ENCODE measurements at places on chromosomes 7 and 10.
A peak's percentile ranks its signal among the peaks of the same experiment; 100 is the strongest.

DNA sequence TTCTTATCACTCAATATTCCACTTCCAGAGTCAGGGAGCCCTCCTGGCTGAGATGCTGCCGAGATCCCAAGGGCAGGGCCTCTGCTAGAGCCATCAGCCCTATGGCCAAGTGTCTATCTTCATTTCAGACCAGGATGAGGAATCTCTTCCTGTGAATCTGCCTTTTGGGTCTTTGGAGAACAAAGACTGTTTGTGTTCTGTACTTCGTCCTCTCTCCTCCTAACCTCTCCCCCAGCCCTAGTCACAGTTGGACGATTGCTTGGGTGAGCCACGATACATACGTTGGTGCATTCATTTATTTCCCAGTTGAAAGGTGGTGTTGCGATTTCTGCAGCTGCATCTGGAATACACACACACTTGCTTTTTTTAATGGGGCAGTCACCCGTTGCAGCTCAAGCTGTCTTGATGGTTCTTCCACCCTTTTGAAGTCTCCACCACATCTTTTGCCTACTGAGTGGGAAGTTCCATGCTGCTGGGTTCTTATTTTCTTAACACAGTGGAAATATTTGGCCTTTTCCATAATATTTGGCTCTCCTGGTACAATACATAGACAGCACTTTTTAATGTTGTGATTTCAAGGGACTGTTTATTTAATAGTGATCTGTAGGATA lies 26.7 kb downstream of the SH3PXD2A start:
- no peak for DNase-seq

DNA sequence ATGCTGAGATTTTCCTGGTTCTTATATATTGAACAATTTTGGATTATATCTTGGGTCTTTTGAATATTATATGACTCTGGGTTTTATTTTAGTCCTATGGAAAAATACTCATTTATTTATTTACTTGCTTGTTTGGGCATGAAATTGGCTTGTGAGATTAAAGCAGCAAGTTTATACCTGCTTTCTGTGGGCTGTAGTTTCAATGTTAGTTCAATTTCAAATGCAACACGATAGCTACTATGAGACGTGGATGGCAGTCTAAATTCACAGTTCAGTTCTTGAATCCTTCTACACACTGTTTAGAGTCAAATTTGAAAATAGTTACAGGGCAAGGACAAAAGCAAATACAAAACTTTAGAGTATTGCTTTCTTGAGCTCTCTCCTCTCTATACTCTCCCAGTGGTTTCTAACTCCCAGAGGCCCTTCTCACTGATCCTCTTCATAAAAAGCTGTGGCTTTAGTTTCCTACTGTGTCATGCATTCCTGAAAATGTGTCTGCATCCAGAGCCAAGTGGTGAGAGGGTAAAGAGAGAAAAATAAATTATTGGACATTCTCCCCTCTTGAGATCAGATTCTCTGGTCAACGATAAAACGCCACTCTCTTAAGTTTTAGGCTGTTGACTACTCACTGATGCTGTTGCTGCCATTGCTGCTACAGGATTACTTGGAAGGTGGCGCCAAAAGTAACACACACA lies 34.4 kb downstream of the POLR1F start:
- DNase-seq: no peak

DNA sequence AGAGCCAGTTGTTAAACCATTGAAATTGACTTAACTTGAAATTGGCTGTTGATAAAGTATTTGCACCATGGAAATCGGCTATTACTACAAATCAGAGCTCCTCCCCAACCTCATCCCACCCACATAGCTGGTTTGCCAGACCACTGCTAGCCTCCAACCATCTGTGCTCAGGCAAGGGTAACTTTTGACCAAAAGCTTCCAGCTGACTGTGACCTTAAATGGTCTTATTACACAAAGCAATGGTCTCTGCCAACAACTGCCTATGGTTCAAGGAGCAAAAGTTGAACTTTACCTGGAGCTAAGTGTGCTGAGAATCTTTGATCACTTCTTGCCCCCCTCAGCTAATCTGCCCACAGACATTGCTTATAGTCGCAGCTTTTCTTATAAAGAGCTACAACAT lies 48.5 kb upstream of the ADRB1 start:
- no peak for DNase-seq

DNA sequence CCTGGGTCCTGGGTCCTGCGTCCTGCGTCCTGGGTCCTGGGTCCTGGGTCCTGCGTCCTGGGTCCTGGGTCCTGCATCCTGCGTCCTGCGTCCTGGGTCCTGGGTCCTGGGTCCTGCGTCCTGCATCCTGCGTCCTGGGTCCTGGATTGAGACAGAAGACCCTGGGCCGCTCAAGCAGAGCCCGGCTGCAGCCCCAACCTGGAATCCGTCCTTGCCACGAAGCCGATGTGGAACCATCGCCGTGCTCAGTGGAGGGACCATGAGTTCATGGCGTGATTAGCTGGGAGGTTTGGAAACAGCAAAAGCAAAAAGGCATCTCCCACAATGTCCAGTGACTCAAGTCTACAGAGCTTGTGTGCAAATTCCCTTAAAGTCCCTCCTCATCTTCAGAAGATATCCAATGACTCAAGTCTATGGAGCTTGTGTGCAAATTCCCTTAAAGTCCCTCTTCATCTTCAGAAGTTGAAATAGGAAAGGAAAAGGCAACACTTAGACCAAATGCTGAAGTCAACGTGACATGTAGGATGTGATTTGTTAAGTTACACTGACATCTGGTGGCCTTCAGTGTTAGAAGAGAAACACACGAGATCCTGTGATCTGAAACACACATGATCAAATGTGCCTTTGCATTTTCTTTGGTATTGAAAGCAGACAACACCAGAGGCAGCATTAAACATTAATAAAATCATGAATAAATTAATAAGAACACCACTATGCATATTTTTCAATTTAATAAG lies 179.9 kb downstream of the PTPRN2 start:
- peak; percentile 47 for DNase-seq

DNA sequence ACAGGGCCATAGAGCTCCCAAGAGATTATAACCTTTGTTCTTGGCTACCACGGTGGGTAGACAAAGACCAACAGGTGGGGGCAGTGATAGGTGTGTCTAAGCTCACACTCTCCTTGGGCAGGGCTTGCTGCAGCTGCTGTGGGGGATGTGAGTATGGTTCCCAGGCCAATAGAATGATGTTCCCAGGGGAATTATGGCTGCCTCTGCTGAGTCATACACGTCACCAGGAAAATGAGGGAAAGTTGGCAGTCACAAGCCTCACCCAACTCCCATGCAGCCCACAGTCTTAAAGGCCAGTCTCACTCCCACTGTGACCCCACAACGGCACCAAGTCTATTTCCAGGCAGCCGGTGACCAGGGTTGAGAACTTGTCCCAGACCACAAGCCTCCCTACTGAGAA lies 453.4 kb upstream of the PODXL start:
- no peak for DNase-seq

DNA sequence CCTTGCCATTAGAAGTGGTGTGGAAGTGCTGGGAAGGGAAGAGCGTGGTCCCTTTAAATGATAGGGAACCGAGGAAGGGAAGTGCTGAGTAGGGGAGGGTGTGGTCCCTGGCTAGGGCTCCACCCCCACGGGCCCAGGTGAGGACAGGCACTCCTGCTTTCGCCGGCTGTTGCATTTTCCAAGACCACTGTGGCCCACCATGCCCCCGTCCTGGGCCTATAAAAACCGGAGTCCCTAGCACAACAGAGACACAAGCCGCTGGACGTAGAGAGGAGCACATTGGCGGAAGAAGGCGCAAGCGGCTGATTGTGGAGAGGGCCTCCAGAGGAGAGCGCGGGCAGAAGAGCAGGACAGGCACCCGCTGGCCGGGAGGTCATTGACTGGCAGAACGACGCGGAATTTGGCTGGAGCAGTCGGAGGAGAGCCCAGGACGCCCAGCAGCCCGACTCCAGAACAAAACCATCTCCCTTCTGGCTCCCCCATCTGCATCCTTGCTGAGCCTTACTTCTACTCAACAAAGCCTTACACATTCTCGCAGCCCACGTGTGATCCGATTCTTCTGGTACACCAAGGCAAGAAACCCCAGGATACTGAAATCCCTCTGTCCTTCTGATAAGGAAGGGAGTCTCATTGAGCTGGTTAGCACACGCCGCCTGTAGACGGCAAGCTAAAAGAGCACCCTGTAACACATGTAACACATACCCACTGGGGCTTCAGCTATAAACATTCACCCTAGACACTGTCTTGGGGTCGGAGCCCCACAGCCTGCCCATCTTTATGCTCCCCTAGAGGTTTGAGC lies 146.2 kb upstream of the LYZL1 start:
- DNase-seq: no peak

Measured in KBM-7 (cell line).